Uterus (tissue), 4 donors: ENCODE measurements at places on chromosomes 7 and 10. TPM values are rescaled to one million over a fixed set of nuclear protein-coding genes. Genes with fewer than 3 reads are reported as not detected.

SUMF2 gene
- 109 TPM for total RNA-seq

FKBP6 gene
- total RNA-seq, result not detected

DNA sequence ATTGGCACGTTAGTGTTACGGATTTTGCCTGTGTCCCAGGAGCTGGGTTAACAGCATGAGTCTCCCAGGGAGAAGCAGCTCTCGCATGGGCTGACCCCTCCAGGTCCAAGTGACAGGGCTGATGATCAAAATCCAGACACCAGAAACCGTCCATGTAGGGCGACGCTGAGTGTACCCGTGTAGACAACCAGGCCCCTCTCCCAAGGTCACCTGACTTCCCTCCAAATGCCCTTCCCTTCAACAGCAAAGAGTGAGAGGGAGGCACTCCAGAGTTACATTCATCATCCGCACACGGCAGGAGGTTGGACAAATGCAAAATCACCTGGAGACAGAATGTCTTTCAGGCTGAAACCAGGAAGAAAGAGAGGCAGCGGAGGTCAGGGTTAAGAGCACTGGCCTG, 14.9 kb upstream of the HSPA12A start:
- DNase-seq, result no peak

- no peak for DNase-seq
Observed at GRCh38 chr7:41185851-41186250, 517.0 kb downstream of the INHBA start.

GRCh38 chr10:30553626-30554439, 75.7 kb downstream of the LYZL2 start:
- DNase-seq, result peak; percentile 75

PPP1R3C gene
- total RNA-seq, result 30.3 TPM

- no peak for DNase-seq
Observed at GRCh38 chr7:95095966-95096540, 188.7 kb downstream of the PPP1R9A start.

DNA sequence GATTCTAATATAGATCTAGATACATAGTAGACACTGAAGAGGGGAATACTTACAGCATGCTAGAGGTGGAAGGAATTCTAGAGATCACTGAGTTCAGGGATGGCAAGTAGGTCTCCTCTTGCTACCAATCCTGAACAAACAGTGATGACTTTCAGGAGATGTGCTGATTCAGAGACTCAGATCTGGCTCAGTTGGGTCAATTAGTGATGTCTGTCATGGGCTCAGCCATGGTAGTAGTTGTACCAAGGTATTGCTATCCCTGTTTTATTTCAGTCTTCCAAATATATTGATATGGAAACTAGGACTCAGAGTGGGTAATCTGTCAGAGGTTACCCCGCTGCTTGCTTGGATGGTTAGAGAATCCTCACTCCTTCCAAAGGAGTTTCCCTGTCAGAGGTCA, 38.5 kb downstream of the UNC5B start:
- DNase-seq, result no peak

CNTNAP2 gene
- total RNA-seq, result 16.0 TPM

GRCh38 chr10:114491933-114492332, 87.6 kb upstream of the AFAP1L2 start:
- peak; percentile 54 for DNase-seq

GPC2 gene
- 9.3 TPM for total RNA-seq

- no peak for DNase-seq
Observed at GRCh38 chr10:1394155-1394912, 338.1 kb downstream of the WDR37 start.

TUBAL3 gene
- total RNA-seq, result not detected

DNA sequence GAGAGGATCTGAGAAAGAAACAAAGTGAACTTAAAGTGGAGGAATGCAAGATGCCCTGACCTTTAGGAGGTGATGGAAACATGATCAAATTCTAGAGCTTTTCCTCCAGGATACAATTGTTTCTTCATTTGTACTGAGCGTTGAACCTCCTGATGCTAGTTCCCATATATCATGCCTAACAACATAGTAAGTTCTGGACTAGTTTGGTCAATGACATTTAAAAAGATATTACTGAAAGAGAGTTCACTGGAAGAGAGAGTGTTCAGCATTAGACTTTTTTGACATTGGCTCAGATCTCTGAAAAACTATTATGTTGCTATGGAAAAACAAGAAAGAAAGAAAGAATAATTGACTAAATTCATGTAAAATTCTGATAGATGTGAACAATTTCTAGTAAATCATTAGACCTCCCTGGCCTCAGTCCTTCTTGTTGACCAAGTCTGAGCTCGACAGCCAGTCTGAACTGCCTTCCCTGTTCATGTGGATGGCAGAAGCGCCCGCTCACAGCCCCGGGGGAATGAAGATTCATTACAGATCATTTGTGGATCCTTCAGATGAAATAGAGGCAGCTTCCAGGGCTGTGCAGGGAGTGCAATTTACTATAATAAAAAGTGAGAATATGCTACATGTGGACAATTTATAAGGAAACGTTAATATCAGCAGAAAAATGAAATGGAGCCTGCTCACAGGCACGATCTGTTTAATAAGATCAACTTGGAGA, 442.1 kb downstream of the GRID1 start:
- DNase-seq, result no peak

GRCh38 chr10:79346388-79347225, 662 bp upstream of the PPIF start:
- no peak for DNase-seq

TMEM184A gene
- 0.29 TPM for total RNA-seq

TDRD1 gene
- 1.5 TPM for total RNA-seq

CNPY1 gene
- not detected for total RNA-seq

- no peak for DNase-seq
Observed at GRCh38 chr7:51012569-51013217, 230.0 kb upstream of the GRB10 start.

- DNase-seq, result no peak
Observed at GRCh38 chr7:143458263-143458662, 15.0 kb downstream of the TAS2R60 start.

DNA sequence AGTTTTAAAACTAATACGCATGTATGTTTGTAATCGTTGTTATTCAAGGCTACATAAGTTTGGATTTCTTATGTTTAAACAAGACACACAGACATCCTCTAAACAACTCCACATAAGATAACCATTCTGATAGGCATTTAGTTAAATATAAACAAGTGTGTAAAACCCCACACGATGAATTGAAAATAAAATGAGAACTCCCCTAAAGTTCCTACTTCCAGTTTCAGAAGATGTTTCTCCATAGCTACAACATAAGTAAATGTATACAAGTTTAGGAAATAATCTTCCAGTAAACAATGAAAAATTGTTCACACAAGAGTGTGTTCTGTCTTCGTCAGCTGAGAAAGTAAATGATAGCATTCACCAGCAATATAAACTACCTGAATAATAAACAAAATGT, 246.8 kb downstream of the RNLS start:
- no peak for DNase-seq
